Thyroid gland (tissue), 4 donors: ENCODE measurements at places on chromosomes 12 and 14.

DNA sequence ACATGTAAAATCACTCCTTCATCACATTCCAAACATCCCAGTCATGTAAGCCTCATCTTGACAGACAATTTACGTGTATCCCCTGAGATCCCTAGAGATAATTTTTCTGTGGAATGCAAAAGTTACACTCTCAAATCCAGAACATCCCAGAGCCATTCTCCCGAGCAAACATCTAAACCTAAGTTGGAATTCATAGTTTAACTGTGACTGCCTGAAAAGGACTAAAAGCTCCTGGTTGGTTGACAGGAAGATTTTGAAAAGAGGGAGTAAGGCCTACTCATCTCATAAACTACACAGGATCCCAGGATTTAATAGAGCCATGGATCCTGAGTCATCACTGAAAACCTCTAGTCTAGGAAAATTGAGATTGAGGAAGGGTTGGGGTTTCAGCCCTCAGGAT is 123.6 kb downstream of the SCN8A start:
- DNase-seq = no peak

DNA sequence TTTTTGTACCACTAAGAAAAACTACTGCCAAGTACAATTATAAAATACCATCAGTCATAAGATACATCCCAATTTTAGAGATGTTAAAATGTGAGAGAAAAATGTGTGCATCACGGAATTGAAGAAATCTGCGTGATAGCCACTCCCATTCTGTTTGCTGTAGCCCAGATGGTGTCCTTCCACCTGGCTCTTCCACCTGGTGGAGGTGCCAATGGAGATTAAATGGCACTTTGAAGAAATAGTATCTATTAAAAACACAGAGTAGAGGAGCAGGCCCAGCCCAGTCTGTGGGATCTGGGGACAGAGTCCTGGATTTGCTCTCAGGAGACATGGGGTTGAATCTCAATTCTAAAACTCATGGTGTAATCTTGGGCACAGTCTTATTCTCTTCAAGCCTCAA is 35.5 kb downstream of the TSPAN11 start:
- no peak for DNase-seq

DNA sequence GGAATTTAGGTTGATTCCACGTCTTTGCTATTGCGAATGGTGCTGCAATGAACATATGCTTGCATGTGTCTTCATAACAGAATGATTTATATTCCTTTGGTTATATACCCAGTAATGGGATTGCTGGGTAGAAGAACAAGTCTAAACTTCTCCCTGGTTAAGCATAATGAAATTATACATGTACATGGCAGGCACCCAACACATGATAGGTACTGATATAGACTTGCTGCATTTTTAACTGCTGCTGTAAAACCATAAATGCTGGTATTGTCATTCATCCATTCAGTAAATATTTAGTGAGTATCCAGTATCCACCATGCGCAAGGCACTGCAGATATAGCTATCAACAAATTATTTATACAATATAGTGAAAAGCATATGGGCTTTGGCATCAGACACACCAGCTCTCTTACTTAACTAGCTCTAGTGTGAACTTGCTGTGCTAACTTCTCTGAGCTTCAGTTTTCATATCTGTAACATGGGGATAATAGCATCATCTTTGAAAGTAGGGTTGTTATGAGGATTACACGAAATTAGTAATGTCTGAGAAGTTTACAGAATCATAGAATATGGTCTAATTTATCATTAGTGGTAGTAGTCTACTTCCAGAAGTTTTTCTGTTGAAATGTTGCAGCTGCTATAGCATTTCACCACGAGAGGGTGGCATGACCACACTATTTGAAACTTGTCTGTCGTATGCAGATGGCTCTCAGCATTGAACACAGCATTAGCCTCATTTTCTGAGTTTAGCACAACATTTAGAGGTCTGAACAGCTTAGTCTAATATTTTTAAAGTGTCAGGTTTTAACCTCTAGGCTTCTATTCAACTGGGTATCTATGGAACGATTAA is 32.0 kb upstream of the SEL1L start:
- DNase-seq = peak; percentile 9

GRCh38 chr14:93231129-93231979 is 24.3 kb downstream of the UBR7 start:
- DNase-seq = no peak

DNA sequence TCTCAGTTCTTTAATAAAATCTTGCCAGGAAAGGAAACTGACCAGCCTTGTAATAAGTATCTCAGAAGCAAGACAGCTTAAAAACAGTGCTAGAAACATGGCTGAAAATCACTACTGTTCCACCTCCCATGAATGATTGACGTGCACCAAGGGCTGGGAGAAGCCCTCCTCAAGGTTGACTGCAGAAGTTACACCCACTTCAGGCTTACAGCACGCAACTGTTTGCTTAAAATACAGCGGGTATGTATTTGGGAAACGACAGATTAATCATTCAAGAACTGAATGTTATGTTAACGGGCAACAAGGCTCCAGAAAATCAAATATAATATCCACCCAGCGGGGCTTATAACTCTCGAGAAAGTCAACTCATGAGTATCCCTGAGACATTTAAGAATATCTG is 22.1 kb downstream of the PRKD1 start:
- DNase-seq = peak; percentile 31
